Naive thymus-derived CD8-positive, alpha-beta T cell (primary cell): ENCODE measurements at places on chromosomes 7 and 10. TPM values are rescaled to one million over a fixed set of nuclear protein-coding genes. Genes with fewer than 3 reads are reported as not detected.

DNA sequence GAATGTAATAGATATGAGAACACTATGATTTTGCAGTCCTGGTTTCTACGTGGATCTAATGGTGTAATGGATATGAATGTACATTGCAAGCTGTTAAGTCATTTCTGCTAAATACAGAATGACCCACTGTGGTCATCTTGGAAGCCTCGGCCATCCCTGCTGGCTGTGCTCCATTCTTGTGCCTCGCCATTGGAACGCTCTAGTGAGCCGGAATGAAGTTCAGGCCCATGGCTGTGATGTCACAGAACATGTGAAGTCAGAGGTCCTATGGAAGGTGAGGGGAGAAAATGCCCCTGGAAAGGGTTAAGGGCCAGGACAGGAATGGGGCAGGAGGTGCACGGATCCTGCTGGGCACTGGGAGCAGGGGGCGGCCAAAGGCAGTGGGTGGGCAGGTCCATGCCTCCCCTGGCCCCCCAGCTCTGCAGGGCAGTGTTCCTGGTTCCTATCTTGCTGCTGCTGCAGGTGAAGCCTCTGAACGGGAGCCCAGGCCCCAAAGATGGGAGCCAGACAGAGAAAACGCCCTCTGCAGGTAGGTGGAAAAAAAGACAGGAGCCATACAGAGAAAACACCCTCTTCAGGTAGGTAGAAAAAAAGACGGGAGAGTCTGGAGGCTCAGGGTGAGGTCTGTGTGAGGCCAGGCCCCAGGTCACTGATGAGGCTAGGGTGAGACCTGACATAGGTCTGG is at the start of gene LLCFC1:
Gene LLCFC1 (plus strand): TSS at position 259 of the 685 bp plus-strand sequence. CDS start 138 bp downstream, at position 397.
- no peak for DNase-seq
- no peak within 1 kb of the TSS for H3K27ac ChIP-seq

DNA sequence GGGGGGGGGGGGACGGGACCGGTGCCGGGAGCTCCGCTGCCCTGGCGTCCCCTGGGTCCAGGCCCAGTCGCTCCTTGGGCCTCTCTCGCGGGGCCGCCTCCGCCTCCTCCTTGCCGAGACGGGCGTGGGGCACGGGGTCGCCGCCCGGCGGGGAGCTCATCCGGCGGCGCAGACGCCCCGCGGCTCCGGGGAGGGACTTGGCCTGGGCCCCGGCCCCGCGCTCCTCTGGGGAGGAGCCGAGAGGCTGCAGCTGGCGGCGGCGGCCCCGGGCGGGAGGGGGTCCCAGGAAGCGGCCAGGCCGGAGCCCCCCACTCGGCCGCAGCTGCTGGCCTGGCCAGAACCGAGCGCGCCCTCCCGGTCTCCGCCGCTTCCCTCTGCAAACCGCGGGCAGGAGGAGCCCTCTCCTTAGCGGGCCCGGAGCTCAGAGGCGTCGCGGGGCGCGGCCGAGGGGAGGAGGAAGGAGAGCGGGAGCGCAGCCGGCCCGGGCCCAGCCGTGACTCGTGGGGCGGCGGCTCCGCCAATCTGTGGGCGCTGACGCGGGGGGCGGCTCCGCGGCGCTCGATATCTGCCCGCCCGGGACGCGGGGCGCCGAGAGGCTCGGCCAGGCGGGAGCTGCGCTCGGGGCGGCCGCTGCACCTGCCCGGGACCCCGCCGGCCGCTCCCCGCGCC is at the start of gene FAM20C:
Gene FAM20C (plus strand): TSS at position 591 of the 669 bp plus-strand sequence. CDS start 629 bp downstream, outside the sequence.
- DNase-seq, result peak; percentile 23
- H3K36me3 ChIP-seq, result no peaks in the 10 kb centered on the region
- peak within 1 kb of the TSS; percentile 60 for H3K4me3 ChIP-seq
- peaks cover 23% of the 10 kb centered on the region for H3K27me3 ChIP-seq

- H3K4me3 ChIP-seq, result peak overlapping the region; percentile 82
- H3K4me1 ChIP-seq, result peaks cover 42% of the 10 kb centered on the region
- H3K27me3 ChIP-seq, result no peaks in the 10 kb centered on the region
- H3K36me3 ChIP-seq, result no peaks in the 10 kb centered on the region
Measured at GRCh38 chr7:142481548-142481947, 223.7 kb upstream of the PRSS58 start.

The FXYD4 gene
- not detected for total RNA-seq

The TAS2R41 gene
- total RNA-seq, result 0.55 TPM
